Stimulated activated CD8-positive, alpha-beta memory T cell treated with anti-CD3 and anti-CD28 coated beads, Interleukin-4, amount 100 ng/mL, for 24 hours (primary cell): ENCODE measurements at places on chromosomes 5 and 9.
A peak's percentile ranks its signal among the peaks of the same experiment; 100 is the strongest.

- DNase-seq: no peak
These were observed 73.6 kb downstream of the CYLC2 start for GRCh38 chr9:103068753-103069152.

GRCh38 chr9:98080326-98080725 lies 23.8 kb downstream of the NANS start:
- no peak for DNase-seq

GRCh38 chr5:143064676-143065075 lies 294.5 kb downstream of the ARHGAP26 start:
- no peak for DNase-seq

- DNase-seq: no peak
These were observed 9.2 kb downstream of the EEIG1 start for GRCh38 chr9:127971357-127972235.

DNA sequence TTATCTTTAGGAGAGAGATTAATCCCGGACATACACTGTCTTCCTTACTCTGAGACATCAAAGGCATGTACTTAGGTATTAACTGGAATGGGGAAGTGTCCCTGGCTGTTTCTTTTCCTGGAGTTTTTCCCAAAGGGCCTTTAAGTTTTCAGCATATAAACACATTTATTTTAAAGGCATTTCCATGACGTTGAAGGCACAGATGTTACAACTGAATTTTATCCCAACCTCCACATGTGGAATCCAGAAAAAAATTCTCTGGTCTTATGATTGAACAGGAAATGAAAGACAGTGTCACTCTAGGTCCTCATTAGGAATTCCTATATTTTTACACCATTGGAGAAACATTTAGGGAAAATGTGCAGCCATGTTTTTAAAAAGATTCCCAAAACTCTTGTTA lies 41.6 kb upstream of the SHOC1 start:
- DNase-seq: no peak

GRCh38 chr9:89951675-89952074 lies 346.9 kb downstream of the GADD45G start:
- no peak for DNase-seq

DNA sequence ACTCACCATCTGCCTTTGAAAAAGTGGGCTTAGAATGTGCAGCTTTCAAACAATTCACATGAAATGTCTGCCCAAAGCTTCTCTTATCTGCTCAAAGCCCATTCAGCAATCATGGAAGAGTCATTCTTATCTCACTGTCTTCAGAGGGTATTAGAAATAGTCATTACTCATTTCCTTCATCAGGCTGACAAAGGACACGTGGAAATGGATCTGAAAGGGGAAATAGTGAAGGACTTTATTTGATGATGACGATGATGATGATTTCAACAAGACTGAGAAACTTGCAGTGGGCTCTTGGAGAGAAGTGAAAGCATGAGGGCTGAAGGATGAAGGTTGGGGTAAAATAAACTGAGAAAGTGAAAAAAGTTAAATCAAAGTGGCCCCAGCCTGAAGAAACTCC lies 194.3 kb downstream of the SMARCA2 start:
- DNase-seq: no peak

DNA sequence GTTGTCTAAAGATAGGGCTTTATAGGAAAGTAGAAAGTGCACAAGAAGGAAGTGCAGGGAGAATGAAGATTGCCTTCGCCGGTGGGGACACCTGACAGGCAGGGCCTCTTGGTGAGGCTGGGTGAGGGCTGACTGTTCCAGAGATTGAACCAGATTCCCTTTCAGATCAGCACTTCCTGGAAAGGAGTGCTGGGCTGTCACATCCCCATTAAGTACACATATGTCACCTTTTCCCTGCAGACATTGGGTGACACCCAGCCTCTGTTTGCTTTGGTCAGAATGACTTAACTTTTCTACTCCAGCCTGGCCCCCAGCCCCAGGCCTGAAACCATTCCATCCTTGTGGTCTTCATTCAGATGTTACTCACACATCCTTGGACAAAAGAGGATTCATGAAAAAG lies 7.4 kb upstream of the SHROOM1 start:
- no peak for DNase-seq

DNA sequence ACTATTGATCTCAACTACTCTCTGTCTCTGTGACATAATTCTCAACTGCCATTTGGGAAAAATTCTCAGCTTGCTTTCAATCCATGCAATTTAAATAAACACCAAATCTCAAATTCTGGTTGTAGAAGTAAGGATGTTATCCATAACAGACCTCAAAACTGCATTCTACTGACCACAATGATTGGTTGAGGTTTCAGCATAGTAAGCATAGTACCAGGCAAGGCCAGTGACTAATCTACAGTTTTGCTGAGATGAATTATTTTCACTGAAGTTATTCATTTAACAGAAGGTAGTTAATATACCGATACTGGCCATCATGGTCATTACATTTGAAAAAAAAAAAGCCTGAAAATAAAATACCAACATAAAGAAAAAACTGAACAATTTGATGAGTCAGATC lies 488.0 kb upstream of the CDH18 start:
- DNase-seq: no peak

DNA sequence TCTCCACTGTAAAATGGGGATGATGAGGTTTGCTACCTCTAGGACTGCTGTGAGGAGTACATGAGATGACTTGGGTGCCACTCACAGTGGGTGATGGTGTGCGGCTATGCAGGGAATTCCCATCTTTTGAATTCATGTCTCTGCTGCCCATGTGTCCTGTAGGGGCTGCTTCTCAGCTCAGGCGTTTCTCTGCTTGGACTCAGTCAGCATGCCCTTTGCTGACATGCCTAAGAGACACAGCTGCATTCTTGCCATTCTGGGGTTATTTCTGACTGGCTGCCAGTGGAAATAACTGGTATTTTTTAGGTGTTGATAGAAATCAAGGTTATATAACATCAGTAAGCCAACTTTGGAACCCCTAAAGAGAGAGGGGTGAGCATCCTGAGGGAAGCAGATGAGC lies 24.3 kb upstream of the XPA start:
- DNase-seq: no peak

DNA sequence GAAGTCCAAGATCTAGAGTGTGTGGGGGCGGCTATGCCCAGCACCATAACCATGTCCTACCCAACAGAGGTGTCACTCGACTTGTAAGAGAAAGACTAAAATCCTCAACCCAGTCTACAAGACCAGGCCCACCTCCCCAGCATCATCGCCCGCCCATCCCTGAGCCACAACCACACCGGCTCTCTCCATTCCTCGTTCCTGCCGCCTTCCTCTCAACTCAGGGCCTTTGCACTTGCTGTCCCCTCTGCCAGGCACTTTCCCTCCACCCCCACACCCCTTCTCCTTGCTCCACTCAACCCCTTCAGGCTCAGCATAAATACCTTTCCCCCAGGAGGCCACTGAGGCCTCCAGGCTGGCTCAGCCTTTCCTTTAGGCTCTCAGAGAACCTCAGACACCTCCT lies 69.3 kb downstream of the PAX5 start:
- DNase-seq: no peak

- no peak for DNase-seq
These were observed 80.8 kb upstream of the IL12B start for GRCh38 chr5:159411115-159411514.

DNA sequence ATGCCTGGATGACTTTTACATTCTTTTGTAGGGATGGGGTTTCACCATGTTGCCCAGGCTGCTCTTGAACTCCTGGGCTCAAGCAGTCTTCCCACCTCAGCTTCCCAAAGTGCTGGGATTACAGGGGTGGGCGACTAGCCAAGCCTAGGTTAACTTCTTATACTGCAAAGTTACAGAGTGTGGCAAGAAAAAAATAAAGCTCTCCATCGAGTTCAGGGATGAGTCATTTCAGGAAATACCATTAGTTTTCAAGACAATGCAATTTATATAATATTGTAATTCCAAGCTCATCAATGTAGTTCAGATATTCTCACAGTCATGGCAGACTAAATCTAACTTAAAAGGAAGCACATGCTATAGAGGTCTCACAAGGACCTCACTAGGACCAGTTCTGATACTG lies 11.5 kb upstream of the ABO start:
- DNase-seq: no peak

GRCh38 chr9:82716821-82717220 lies 346.1 kb downstream of the RASEF start:
- DNase-seq: no peak

DNA sequence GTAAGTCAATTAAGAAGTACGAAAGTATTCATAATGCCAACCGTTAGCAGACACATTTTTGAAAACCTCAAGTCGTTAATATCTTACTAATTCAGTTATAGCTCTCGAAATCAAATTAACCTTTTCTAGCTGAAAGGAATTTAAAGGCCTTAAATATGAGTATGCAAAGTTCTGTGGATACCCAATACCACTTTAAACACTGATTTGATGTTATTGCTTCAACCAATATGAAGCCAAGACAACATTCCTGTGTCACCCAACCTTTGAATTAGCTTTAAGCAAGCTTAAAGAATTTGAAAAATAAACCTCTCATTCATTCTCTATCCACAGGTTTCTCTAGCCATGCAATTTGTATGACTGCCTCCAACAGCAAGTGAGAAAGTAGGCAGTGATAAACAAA lies 204.5 kb downstream of the MCTP1 start:
- DNase-seq: no peak

DNA sequence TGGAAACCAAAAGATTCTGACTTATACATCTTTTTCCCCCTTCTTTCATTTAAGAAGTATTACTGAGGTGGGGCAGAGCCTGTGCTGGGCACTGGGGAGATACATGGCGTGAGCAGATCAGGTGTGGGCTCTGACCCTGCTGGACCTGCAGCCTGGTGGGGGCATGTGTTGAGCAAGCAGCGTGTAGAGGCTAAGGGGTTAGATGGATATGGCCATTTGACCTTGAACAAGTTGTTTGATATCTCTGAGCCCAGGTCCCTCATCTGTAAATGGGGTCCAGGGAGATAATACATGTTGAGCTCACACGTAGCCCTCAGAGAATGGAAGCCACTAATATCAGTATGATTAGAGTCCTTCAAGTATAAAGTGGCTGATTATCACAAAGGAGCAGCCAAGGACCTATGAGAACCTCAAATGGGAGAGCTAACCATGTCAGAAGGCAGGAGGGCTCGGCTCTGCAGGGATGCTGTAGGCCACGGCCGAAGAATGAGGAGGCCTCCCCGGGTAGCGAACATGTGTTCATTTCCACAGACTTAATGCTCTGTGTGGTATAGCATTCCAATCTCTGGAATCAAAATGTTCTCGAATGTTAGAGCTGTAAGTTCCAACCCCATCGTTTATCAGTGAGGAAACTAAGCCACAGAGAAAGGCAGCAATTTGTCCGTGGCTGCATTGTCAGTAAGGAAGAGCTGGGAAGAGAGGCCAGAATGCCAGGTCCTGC lies 15.4 kb upstream of the ANGPTL2 start:
- DNase-seq: no peak

- no peak for DNase-seq
These were observed 8.2 kb upstream of the GDNF start for GRCh38 chr5:37847978-37848425.

DNA sequence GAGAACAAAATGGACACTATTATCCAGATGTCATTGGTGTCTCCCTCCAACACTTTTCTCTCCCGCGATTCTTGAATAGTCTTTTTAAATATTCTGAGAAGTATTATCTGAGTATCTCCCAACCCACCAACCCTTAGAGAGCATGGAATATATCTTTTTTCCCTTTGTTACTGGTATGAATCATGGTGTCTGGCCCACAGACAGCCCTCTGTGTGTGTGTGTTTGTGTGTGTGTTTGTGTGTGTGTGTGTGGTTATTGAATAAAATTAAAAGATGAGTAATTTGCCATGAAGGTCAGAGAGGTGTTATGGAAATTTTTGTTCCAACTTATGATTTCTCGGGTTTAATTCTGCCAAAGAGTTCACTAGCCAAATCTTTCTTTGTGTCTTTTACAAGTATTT lies 47.7 kb downstream of the CAMK4 start:
- no peak for DNase-seq

DNA sequence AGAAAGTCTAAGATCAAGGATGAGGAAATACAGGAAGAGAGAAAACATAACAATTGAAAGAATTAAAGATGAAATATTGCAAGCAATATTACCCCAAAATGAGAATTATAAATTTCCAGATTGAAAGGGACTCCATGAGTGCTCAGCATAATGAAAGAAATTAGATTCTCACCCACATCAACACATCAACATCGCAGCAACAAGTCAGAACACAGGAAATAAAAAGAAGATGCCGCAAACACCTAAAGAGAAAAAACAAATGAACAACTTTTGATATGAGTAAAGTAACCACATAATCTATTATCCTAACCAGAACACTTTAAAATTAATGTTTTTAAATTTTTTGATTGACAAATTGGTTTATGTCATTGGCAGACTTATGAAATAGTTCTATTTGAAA lies 318.3 kb upstream of the PTGER4 start:
- DNase-seq: no peak

DNA sequence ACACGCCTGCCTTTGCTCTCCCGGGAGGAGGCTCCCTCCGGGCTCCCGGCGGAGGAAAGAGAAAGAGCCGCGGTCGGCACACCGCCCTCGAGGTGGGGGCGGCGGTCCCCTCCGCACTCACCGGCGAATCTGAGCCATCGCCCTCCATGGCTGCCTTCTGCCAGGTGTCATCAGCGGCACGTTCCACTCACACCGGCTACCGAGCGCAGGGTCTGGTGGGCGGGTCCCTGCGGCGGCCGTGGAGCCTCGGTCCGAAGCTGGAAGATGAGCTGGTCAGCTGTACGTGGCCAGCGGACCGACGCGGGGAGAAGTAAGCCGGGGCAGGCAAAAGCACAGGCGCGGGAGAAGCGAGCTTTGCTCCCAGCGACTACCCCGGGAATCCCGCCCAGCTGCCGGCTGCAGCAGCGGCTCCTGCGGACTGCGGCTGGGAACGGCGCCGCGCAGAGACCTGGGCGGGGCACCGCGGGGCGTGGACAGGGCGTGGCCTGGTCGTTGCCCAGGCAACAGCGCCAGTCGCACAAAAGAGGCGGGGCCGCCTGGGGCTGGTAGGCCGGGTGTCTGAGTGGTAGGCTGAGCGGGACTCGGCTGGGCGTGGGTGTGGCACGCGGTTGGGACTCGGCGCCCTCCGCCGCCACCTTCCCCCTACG lies at the start of gene TRIM36:
Gene TRIM36 (minus strand): TSS at position 422 of the 647 bp plus-strand sequence. CDS start 274 bp downstream, at position 148.
- DNase-seq: peak; percentile 90

GRCh38 chr5:72658761-72659540 lies 151.7 kb upstream of the ZNF366 start:
- no peak for DNase-seq

DNA sequence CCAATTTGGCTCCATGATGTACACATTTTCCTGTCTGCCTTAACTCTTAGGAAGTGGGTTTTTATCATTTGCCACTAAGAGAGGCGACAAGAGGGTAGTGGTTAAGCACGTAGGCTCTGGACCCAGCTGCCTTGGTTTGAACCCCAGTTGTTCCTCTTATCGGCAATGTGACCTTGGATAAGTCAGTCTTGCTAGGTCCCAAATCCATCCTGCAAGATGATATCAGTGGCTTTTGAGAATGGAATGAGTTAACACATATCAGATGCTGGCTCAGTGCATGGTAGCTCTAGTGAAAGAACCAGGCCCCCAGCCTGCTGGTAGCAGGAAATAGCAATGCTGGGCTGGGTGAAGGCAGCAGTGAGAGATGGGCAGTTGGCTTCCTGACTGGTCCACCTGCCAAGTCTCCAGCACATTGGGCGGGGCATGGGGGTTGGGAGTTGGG lies 72.5 kb downstream of the STK10 start:
- no peak for DNase-seq

GRCh38 chr9:106487266-106487665 lies 375.7 kb upstream of the ZNF462 start:
- DNase-seq: no peak

- DNase-seq: no peak
These were observed 158.8 kb upstream of the SPEF2 start for GRCh38 chr5:35458824-35459207.

- no peak for DNase-seq
These were observed 72.9 kb downstream of the ANGPTL2 start for GRCh38 chr9:127049581-127049980.
